G401 (cell line): ENCODE measurements at places on chromosomes 5 and 9.
A peak's percentile ranks its signal among the peaks of the same experiment; 100 is the strongest.

DNA sequence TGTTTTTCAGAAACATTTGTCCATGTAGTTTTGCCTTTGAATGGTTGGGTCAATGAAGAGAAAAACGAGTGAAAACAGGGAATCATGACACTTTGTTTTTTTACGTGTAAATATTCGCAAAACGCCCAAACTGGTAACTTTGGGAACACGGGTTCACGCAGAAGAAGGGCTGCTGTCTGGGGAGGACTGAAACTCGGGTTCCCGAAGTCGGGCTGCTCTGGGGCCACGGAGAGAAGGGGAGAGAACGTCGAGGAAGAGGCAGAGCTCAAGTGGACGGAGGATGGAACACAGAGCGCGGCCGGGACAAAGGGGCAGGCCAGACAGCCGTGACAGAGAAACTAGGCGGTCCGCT, 478 bp upstream of the SETD9 start:
- no peak for DNase-seq

DNA sequence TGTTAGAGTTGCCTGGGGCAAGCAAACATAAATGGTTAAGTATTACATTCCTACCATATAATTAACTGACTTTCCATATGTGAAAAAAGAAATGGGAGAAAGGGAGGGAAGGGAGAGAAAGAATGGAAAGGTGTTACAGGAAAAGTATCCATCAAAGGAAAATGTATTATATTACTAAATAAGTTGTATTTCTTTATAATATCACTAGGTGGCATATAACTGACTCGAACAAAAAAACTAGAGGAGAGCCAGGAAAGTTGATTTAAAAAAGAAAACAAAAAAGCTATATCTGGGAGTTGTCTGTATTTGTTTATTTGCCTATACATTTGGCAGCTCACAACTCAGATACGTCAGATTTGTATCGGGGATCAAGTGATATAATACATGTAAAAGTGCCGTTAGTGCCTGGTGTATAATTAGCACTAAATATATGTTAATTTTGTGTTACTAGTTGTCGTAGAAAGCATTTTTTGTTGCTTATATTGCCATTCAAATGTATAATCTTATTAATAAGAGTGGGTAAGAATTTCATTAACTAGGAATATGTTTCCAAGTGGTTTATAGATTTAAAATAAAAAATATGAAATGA, 59.6 kb upstream of the ADAMTS19 start:
- no peak for DNase-seq

DNA sequence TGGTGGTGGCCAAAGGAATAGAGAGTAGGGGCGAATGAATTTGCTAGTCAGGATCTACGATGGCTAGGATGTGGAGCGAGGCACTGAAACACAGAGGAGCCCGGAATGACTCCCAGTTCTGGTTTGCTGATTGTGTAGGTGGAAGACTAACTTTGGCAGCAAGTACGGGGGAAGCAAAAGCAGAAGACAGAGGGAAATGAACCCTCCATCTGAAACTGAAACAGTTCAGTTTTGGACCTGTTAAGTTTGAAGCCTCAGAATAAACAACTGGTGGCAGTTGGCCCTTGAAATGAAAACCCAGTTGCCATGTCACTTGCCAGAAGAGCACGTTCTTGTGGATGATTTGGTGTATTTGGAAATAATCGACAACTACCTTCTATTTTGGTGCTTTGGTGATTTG, 15.4 kb upstream of the SMIM15 start:
- DNase-seq: no peak

DNA sequence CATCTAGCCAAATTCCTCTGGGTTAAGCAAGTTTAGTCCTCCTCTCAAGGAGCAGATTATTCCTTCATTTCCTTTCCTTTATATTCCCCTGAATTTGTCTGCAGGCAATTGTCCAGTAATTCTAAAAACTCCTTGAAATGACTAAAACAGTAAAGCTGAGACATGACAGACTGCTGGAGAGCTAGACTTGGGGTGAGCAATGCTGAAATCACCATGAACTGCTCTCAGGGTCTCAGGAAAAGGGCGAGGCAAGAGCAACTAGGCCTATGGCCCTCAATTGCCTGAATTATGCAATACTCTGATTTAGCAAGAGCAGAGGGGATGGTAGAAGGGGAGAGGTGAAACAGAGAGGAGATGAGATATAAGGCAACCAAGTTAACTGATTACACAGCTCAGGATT, 172.9 kb upstream of the NREP start:
- no peak for DNase-seq

DNA sequence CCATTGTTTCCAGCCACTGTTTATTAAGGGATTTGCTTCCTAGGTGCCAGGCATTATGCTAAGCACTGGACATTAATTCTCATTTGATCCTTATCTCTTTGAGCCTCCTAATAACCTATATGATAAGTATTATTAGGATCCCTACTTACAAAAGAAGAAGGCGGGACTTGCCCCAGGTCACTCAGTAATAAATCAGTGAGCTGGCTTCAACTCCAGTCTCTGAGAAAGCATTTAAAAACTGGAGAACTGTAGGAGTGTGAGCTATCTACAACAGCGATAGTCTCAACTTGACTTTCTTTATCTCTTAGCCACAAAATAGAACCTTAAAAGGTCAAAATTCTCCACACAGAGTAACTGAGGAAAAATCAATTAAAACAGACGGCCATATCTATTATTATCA, 155.0 kb downstream of the GNAQ start:
- DNase-seq: no peak

DNA sequence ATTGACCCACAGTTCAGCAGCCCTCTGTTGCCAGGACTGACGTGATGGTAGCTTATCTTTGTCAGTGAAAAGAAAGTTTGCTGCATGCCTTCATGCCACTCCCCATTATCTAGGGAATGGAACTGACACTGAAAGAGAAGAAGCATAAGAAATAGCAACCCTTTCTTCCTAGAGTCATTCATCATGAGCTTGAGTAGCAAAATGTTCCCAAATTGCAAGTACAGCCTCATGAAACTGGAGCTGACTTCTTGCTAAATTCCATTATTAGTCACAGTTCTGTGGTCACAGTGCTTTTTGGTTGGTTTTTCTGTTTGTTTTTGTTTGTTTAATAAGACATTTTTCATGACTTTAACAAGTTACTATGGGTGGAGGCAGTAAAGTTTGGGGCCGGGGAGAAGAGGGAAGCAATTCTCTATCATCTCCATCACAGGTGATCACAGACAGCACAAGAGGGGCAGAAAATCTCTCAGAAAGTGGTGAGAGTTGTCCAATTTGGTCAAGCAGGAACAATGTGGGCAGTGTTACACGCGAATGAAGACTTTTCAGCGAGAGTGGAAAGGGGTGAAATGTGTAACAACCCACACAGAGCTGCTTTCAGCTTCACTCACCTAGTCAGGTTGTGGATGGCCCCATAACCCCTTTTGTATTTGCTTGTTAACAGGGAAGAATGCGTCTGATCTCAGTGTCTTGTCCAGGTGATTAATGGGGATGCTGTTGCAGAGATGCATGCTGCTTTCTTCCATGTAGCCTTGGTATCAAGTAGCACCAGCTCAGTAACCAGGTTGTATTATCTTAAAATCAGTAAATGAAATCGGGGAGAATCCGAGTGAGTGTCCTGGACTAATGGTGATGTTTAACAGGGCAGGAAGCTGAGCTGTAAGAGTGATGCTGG, 440.4 kb downstream of the DMRT2 start:
- no peak for DNase-seq

- no peak for DNase-seq
These were observed 16.6 kb downstream of the TENT2 start for GRCh38 chr5:79628811-79629210.

GRCh38 chr5:137250421-137250820, 248.7 kb downstream of the SPOCK1 start:
- peak; percentile 72 for DNase-seq

DNA sequence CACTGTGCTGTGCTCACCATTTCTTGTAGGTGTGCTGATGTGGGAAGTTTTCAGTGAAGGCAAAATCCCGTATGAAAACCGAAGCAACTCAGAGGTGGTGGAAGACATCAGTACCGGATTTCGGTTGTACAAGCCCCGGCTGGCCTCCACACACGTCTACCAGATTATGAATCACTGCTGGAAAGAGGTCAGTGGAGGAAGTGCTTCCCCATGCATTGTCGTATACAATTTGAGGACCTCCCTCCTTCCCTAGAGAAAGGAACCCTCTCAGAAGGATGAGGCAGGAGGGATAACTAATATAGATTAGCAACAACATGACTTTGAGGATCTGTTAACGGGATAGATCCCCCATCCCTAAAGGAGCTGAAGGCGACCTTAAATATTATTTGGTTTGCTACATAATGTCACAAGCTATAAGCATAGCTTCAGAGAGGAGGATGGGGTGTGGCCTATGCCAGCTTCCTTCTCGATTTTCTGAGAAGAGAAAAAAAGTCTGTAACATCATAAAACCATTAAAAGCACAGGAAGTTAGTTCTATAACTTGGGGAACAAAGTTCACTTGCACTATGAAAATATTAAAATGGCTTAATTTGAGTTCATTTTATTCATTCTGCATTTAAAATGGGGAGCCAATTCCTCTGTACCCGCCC, 17.0 kb upstream of the CYFIP2 start:
- DNase-seq: no peak

- peak; percentile 74 for DNase-seq
These were observed 2.4 kb downstream of the SAPCD2 start for GRCh38 chr9:137067860-137068538.

- DNase-seq: peak; percentile 76
These were observed 24.6 kb downstream of the CDHR2 start for GRCh38 chr5:176573564-176574296.

- DNase-seq: no peak
These were observed 48.7 kb downstream of the KIAA1958 start for GRCh38 chr9:112535301-112535700.

- no peak for DNase-seq
These were observed 317.0 kb upstream of the MPDZ start for GRCh38 chr9:13596383-13596970.

GRCh38 chr5:123203105-123203800, 114.2 kb downstream of the PRDM6 start:
- DNase-seq: no peak

DNA sequence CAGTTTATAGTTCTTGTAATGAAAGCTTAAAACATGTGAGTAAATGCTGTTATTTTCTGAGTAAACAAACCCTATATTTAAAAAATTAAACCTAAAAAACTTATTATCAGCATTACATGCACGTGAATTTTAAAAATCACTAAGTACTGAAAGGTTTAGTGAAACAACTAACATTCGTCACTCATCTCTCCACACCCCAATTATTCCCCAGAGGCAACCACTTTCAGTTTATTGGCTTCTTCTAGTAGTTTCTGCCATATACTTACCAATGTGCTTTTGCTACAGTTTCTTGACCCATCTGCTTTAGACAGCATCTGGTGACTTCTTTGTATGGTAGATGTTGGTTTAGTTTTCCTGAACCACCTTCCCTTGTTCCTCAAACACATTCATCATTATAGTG, 58.1 kb downstream of the ANGPTL2 start:
- DNase-seq: no peak

DNA sequence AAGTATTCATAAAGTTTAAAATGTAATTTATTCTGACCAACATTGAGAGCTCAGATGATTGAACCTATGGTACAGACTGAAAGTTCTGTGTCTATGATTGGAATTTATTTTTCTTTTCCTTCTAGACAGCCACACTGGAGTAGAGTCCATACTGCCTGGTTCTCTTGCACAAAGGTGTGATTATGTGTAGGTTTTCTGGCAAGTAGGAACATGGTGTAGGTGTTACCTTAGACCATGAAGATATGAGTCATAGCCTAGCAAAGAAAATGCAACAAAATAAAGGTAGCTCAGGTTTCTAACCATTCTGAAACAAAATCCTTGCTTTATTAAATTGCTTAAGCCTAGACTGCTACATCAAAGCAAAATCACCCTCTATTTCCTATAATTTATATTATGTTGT, 143.4 kb downstream of the CDH12 start:
- DNase-seq: no peak

DNA sequence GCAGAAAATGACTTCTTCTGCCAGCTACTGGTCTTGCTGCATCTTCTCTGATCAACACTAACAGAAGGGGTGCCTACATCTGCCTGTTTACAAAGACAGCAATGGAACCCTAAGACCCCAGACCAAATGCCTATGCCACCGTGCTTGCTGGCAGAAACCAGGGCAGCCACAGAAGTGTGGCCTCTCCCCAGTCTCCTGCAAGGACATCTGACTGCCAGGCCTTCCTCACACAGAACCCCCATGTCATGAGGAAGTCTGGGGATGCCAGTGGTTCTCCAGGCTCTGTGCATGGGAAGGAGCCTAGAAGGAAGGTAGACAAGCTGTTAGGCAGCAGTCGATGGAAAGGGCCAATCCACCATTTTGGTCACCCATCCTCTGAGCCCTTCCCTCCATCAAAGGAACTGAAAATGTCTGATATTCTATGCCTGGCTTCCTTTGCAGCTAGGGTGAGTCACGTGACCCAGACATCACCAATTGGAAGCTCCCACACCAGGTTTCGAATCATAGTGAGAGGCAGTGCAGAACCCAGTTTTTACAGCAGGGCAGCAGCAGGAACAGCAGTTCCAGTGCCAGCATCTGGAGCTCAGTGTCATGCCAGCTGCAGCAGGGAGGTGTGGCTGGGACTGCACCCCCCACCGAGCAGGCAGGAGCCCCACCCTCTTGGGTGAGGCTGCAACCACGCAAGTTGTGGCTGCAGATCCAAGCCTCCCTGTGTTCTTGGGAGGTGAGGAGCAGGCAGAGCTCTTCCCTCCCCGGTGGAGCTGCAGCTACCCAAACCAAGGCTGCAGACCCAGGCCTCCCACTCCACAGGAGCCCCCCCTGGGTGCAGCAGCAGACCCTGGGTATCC, 123.4 kb downstream of the OLFM1 start:
- no peak for DNase-seq

DNA sequence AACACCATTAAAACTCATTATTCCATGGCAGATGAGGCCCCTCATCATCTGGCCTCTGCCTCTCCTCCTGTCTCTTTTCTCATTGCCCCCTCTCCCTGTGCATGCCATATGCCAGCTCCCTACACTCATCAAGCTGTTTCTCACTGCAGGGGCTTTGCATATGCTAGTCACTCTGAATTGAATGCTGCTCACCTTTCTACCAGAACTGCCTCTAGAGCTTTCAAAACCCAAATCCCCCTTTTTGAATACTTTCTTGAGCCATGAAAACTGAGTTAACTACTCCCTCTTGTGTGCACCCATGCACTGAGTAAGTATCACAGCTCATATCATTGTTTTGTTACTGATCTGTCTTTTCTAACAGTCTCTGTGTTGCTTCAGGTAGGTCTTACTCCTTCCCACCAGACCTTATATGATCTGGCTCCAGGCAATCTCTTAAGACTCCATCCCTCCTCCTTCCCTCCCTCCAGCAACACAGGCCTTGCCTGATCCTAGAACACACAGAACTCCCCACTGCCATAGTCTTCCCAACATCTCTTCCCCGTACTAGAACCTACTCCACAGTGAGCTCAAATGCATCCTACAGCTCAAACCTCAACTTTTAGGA, 60.5 kb downstream of the ASTN2 start:
- DNase-seq: peak; percentile 67
